AML-193 (cell line): ENCODE measurements at places on chromosomes 12 and 14.

DNA sequence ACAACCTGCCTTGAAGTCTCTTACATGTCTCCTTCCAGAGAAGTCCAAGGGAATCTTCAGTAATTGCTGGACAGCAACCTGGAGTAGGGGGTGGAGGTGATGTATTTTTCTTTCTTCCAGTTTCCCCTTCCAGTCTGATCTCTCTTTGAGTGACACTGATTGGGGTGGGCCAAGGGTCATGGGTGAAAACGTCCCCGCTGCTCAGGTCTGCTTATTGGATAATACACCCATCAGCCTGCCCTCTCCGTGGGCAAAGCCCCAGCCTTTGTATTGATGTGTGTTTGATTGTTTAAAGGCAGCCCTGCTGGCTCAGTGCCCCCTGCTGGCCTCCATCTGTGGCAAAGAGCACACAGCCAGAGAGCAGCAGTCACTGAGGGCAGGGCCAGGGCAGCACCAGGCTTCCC lies 35.7 kb upstream of the ATP2A2 start:
- DNase-seq = peak; percentile 32

DNA sequence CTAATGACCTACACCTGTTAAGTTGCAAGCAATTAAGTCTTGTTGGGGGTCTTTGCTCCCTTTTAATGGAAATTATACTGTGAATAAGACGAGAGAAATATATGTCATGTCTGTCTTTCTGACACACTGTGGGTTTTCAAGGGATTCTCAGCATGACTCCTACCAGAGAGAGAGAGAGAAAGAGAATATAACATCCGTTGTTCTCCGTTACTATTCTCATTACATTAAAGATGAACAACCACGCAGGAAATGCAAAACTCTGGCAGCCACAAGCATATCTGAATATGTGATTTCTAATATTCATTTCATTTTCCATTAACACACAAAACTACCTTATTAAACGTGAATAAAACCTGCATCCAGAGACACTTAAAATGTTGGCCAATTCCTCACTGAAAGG lies 67.3 kb upstream of the EGLN3 start:
- no peak for DNase-seq

GRCh38 chr14:45144658-45145057 lies 8.9 kb downstream of the FANCM start:
- DNase-seq = no peak

DNA sequence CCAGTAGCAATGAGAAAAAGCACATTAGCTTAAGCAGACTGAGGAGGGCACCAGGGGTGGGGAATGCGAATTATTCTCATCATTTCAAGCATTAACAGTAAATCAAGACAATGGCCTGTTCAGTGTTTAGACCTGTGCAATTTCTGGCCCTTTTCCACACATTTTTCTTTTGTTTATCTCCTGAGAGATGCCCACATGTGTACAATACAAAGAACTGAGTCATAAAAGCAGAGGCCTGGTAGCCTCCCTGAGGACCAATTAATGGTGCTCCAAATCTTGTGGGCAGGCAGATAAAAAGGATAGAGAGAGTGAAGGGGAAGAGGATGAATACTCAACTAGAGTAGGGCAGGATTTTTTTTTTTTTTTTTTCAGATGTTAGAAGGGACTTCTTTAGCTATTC lies 480.8 kb downstream of the RERGL start:
- DNase-seq = no peak

- no peak for DNase-seq
Measured at GRCh38 chr12:92400006-92400405, 254.4 kb upstream of the BTG1 start.

- no peak for DNase-seq
Measured at GRCh38 chr12:114167431-114167830, 201.3 kb upstream of the RBM19 start.

GRCh38 chr12:112236386-112236785 lies 111.0 kb downstream of the TRAFD1 start:
- no peak for DNase-seq

DNA sequence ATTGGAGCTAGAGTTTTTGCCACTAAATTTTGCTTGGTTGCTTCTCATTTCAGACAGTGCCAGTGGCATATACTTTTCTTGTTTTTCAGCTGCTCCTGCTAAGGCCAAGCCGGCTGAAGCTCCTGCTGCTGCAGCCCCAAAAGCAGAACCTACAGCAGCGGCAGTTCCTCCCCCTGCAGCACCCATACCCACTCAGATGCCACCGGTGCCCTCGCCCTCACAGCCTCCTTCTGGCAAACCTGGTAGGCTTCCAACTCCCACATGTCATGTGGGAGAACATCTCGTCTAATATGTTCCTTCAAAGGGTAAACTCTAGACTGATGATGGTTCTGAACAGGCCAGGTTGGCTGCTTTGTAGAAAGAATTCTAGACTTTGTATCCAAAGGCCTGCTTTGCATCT lies 11.0 kb downstream of the DLST start:
- no peak for DNase-seq

- no peak for DNase-seq
Measured at GRCh38 chr12:118981285-118982211, at the start of gene SRRM4. Gene SRRM4 (plus strand): TSS chr12:118981541. CDS start chr12:118981883, 342 bp downstream.

DNA sequence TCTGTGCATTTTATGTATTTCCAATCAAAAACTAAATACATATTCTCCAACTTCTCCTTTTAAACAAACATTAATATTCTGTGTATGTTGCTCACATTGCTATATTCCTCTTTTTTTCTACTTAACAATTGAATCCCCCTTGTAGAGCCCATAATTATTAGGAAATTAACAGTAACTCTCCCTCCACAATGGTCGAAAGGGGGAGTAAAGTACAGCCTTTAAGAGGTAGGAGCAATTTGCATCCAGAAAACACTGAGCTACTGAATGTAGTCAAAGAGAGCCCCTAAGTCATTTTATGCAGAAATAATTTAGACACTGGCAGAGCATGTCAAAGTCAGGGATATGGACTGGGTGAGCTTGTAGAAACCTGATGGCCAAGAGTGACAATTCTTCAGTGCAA lies 57.2 kb upstream of the SCN8A start:
- no peak for DNase-seq

- no peak for DNase-seq
Measured at GRCh38 chr14:28240909-28241308, 525.7 kb upstream of the FOXG1 start.

GRCh38 chr12:74441872-74442271 lies 95.8 kb upstream of the ATXN7L3B start:
- DNase-seq = no peak

DNA sequence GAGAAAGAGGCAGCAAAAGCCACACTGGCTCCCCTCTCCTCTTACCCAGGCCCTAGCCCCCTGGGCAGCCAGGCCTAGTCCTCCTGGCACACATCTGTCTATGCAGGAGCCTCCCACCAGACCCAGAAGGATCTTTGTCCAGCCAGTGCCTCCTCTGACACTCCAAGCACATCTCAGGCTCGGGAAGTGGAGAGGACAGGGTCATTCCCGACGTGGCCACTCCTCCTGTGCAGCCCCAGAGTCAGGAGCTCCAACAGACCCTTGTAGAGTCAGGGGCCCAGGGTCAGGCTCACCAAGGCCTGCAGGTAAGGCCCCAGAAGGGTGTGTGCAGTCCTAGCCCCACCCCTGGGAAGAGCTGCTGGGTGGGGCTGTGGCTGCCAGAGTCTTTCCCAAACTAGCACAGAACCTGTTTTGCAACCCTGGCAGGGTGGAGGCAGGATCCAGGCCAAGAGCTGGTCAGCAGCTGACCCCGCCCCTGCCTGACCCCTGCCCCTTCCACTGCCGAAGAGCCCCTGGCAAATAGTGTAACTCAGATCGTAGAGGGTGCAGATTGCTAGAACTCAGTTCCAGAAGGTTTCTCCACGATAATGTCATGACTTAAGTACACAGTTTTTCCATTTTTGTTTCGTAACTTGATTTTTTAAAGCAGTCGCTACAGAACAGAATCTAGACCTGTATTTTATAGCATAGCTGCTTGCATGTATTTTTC lies 26.6 kb upstream of the PNMA1 start:
- peak; percentile 29 for DNase-seq

- peak; percentile 85 for DNase-seq
Measured at GRCh38 chr14:85416771-85417170, 113.2 kb upstream of the FLRT2 start.

DNA sequence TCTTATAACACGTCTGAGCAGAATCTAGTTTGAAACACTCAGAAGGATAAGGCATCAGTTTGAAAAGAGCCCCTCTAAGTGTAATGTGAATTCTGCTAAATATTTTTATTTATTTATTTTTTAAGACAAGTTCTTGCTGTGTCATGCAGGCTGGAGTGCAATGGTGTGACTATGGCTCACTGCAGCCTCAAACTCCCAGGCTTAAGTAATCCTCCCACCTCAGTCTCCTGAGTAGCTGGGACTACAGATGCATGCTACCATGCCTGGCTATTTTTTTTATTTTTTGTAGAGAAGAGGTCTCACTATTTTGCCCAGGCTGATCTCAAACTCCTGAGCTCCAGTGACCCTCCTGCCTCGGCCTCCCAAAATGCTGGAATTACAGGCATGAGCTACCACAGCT lies 225.9 kb upstream of the SEL1L start:
- no peak for DNase-seq

DNA sequence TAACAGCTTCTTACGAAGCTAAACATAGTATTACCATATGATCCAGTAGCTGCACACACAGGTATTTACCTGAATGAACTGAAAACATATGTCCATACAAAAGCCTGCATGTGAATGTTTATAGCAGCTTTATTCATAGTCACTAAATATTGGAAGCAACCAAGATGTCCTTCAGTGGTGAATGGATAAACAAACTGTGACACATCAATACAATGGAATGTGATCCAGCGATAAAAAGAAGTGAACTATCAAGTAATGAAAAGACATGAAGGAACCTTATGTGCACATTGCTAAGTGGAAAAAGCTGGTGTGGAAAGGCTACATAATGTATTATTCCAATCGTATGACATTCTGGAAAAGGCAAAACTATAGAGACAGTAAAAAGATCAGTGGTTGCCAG lies 38.1 kb upstream of the JDP2 start:
- DNase-seq = no peak

- DNase-seq = no peak
Measured at GRCh38 chr14:105537580-105538474, 11.4 kb downstream of the TMEM121 start.

- no peak for DNase-seq
Measured at GRCh38 chr12:6177642-6178358, 22.4 kb upstream of the CD9 start.
